Fibroblast of upper back skin (primary cell): ENCODE measurements at places on chromosomes 7 and 10.

- no peak for DNase-seq
Observed at GRCh38 chr7:124785994-124786393, 20.4 kb upstream of the GPR37 start.

DNA sequence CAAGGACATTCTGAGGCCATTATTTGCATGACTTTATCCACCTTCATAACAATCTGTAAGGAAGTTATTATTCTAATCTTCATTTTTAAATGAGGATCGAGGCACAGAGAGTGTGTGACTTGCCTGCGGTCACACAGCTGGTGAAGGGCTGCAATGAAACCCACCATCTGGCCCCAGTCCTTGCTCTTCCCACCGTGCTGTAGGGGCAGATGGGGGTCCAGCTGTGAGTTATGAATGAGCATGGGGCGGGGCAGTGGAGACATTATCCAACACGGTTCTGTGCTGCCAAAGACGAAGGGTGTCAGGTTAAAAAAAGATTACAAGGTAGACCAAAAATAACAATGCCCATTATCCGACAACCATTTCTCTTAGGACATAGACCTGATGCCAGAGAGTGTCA, 417.5 kb upstream of the MGMT start:
- DNase-seq = no peak

DNA sequence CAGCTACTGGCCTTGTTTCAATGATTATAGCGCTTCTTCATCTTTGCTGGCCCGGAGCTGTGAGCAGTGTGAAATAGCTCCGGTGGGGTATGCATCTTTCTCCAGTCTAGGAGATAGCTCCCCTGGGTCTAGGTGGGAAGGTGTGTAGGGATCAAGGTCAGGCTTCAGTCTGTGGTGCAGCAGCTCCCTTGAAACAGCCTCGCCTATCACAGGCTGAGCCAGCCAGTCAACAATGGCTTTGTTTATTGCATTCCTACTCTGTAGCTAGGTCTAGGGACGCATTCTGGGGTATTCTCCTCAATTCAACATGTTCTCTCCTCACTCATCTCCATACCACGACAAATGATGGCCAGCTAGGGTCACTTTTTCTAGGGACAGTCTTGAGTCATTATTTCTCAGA, 646.8 kb upstream of the IGFBP3 start:
- no peak for DNase-seq

- DNase-seq = no peak
Observed at GRCh38 chr10:119535837-119536507, 6.5 kb downstream of the RGS10 start.

DNA sequence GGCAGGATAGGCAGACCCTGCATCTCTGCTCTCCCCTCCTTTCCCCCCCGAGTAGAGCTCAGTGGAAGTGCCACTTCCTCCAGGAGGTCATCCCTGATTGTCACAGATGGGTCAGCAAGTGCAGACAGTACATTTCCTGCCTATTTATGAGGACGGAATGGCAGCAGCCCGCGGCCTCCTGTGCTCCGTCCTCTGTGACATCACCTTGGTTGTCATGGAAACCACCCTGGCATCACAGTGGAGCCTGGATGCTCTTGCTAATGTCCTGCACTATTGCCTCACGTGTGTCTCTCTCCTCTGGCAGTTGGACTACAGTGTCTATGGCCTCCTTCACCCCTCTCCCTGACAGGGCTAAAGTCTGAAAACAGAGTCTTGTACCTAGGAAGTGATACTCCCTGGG, 148.6 kb downstream of the SH3PXD2A start:
- no peak for DNase-seq

GRCh38 chr7:75639886-75640190, 98.9 kb downstream of the HIP1 start:
- no peak for DNase-seq

GRCh38 chr7:143252006-143252405, 11.2 kb upstream of the GSTK1 start:
- no peak for DNase-seq

DNA sequence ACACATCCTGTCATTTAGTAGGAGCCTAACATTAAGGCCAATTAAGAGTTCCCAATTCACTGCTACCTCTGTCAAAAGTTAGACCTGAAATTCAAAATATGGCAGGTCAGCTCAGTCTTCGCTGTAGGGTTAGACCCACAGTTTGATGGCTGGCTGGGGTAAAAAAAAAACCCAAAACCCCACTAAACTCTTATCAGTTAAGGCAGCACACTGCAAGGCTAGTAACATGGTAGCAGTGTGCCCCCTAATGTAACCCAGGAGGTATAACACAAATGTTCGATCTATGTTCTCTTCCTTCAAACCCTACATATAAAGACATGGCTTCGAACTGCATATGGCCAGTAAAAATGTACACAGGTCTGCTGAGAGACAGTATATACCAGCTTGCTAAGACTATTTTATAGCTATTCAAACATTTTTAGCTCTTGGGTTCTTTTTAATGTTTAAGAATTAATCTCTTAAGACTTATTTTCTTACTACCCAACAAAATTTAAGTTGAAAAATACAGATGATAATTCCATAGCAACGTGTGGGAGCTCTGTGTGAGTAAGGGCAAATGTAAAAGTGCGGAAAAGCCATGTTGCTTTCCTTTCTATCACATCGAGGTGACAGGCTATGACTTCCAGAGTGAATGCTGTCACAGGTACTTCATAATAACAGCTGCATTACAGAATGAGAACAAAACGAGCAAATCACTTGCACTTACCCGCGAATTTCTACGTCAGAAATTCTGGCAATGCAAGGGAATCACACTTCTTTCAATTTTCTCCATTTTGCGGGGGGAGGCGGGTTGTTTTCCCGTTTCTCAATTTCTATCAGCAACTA, 168.4 kb upstream of the IMMP2L start:
- DNase-seq = peak; percentile 30

DNA sequence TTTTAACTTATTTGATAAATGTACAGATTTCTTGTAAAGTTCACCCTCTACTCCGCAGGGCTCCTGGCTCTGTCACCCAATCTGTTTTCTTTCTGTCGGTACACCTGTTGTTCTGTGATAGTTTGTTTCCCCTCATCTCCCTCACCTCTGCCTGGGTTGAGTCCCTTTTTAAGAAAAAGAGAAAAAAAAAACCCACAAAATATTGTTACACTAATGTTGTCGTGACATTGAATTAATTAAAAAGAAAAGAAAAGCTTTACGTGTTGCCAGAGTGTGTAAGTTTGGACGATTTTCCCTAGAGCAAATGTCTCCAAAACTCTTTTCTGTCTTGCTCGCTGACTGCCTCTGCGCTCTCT, 3.4 kb downstream of the HMX3 start:
- no peak for DNase-seq

DNA sequence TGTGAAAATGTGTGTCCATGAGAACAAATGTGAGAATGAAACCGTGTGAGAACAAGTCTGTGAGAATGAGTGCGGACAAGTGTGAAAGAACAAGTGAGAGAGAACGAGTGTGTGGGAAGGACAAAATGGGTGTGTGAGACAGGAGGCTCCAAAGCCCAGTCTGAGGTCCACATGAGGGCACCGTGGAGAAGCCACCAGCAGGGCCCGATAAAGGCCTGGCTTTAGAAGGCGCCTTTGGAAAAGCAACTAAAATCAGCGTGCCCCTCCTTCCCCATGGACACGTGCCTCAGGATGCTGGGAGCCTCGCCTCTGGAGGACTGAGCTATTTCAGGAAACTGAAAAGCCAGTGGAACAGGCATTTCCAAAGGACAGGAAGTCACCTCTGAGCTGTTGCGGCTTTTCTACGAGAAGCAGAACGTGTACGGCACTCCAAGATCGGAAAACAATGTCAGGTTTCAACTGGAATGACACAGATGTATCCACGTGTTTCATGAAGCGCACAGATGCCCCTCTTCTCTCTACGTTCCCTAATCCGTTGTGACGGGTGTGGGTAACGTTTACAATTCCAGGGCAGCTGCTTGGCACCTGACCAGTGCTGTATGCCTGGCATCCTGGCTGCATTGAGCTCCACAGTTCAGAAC, 46.4 kb downstream of the ESYT2 start:
- DNase-seq = peak; percentile 20

DNA sequence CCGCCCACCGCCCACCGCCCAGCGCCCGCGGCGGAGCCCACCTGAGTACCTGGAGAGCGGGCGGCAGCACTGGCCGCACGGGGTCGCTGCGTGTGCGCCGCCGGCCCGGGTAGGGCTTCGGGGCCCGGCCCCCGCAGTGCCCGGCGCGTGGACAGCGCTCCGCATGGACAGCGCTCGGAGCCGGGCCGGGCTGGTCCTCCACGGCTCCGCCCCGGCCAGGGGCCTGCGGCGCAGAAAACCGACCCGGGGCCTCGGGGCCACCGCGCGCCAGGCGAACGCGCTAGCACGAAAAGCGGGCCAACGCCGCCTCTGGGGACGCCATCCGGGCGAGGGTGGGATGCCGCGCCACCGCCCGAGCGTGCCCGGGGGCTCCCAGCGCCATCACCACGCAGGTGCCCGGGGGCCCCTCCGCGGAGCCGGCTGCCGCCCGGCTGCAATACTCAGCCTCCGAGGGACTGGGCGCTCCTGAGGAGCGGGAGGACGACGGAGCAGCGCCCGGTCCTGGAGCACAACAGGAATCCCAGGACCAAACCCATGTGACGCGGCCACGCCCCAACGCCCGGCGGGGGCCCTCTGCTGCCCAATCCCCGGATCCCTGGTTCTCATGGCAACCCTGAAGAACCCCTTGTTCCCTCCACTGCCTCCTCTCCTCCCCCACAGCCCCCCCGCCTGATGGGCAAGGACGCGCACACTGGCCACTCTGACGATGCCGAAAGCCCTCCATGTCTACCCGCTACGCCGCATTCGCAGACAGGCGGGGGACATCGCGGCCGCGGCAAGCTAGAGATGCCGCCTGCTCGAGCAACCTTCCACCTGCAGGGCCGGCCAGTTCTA, at the start of gene GRB10:
GRB10 (minus strand) TSS at position 522 of the 834 bp plus-strand sequence. CDS start 50,574 bp downstream, outside the sequence.
- no peak for DNase-seq

GRCh38 chr7:96710544-96710943, 898 bp upstream of the SEM1 start:
- DNase-seq = no peak

- DNase-seq = no peak
Observed at GRCh38 chr7:28530175-28530802, 118.0 kb downstream of the CREB5 start.

GRCh38 chr7:73811760-73812168, 19.0 kb upstream of the CLDN4 start:
- DNase-seq = peak; percentile 41

- no peak for DNase-seq
Observed at GRCh38 chr7:151378496-151379192, 31.2 kb downstream of the WDR86 start.

GRCh38 chr7:81707196-81707595, 62.7 kb downstream of the HGF start:
- DNase-seq = no peak

GRCh38 chr10:118551535-118552100, 43.8 kb downstream of the PRLHR start:
- DNase-seq = no peak

- DNase-seq = no peak
Observed at GRCh38 chr7:47332213-47332612, 249.7 kb downstream of the TNS3 start.

DNA sequence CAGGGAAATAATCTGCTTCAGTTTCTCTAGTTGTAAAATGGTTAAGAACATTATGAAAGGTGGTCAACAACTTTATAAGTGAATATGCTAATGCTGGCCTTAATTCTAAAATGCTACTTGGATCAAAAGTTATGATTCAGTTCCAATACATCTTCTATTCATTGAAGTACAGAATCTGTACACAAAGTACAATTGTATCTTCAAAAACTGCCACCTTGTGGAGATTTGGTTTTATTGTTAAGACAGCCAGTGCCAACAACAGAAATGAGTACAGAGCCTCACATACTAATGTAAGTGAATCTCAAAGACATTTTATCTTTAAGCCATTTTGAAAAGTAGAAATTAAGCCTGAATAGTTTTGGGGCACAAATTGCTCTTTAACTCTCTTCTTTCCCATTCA, 194.0 kb downstream of the CFTR start:
- DNase-seq = peak; percentile 44

DNA sequence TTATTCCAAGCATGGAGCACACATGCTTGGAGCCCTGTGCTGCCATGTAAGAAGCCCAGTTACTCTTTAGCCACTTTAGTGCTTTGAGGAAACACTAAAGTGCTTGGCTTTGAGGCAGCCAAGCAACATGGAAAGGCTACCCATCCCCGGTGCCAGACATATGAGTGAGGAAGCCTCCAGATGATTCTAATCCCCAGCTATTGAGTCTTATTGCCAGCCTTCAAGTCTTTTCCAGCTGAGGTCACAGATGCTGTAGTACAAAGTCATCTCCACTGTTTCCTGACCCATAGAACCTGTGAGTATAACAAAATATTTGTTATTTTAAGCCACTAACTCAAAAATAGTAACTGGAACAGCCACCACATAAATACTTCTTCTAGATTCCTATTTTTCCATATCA, 91.4 kb upstream of the CYP26C1 start:
- DNase-seq = peak; percentile 33

- DNase-seq = peak; percentile 37
Observed at GRCh38 chr10:71837098-71837827, 13.8 kb downstream of the PSAP start.

GRCh38 chr10:3782451-3783315, 2.3 kb downstream of the KLF6 start:
- DNase-seq = peak; percentile 96

DNA sequence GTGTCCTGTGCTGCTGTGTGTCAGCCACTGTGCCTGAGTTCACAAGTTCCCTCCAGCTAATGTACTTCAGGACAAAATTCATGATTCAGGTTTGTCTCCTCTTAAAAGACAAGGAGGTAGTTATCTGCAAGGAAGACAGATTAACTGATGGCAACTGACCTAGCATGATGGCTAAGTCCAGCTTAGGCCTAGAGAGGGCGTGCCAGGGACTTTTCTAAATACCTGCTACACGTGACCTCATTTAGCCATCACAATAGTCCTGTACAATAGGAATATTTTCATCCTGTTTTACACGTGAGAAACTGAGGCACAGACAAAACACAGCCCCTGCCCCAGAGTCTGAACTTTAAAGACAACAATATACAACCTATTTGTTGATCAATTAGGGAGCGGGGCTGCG, 275.7 kb downstream of the XPNPEP1 start:
- DNase-seq = no peak
